ENCODE measurements at places on chromosomes 13 and 19. TPM values are rescaled to one million over a fixed set of nuclear protein-coding genes. Genes with fewer than 3 reads are reported as not detected.
A peak's percentile ranks its signal among the peaks of the same experiment; 100 is the strongest.

DNA sequence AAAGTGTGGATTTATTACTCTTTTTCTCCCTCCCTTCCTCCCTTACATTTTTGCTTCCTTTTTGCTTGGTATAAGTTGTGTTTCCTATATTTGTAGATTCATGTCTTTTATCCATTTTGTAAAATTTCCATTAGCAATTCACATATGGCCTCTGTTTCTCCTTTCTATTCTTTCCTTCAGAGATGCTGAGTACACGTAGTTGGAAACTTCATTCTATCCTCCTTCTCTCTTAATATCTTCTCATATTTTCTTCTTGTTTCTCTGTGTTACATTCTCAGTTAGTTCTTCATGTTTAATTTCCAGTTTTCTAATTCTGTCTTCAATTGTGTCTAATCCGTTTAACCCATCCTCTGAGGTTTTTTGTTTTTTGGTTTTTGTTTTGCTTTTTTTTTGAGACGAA is 188.9 kb downstream of the ZIC5 start:
- H3K4me1 ChIP-seq = no peaks in the 10 kb centered on the region
- no peak overlapping the region for H3K27ac ChIP-seq
- no peaks in the 10 kb centered on the region for H3K27me3 ChIP-seq

GRCh38 chr13:26095846-26096610 is 44.2 kb upstream of the SHISA2 start:
- no peak overlapping the region for H3K27ac ChIP-seq
- H3K4me1 ChIP-seq = no peaks in the 10 kb centered on the region
- H3K27me3 ChIP-seq = no peaks in the 10 kb centered on the region
- no peaks in the 10 kb centered on the region for H3K36me3 ChIP-seq
- no peak overlapping the region for H3K4me3 ChIP-seq
- no peak for DNase-seq

GRCh38 chr13:111344471-111345191 is 24.2 kb downstream of the TEX29 start:
- no peaks in the 10 kb centered on the region for H3K4me1 ChIP-seq
- no peak overlapping the region for H3K4me3 ChIP-seq
- H3K36me3 ChIP-seq = no peaks in the 10 kb centered on the region
- no peak overlapping the region for H3K27ac ChIP-seq

DNA sequence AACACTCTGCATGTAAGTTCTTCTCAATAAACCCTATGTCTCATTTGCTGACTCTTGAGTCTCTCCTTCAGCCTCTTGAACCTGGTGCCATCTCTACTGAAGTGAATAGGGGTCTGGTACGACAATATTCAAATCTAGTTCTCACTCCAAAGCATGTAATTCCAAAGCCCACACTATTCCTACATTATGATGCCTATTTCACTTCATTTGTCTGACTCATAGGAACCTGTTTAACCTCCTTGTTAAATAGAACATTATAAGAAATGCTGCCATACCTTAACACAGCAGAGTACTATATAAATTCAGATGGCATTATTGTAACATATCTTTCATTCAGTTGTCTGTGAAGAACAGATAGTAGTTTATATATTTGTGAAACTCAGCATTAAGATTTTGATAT is 67.1 kb downstream of the STARD13 start:
- H3K4me3 ChIP-seq = no peak overlapping the region
- H3K36me3 ChIP-seq = no peaks in the 10 kb centered on the region
- H3K4me1 ChIP-seq = no peaks in the 10 kb centered on the region
- no peak for DNase-seq
- no peak overlapping the region for H3K27ac ChIP-seq
- no peaks in the 10 kb centered on the region for H3K27me3 ChIP-seq

GRCh38 chr13:67133476-67133875 is 96.7 kb downstream of the PCDH9 start:
- H3K27ac ChIP-seq = no peak overlapping the region
- H3K36me3 ChIP-seq = no peaks in the 10 kb centered on the region
- H3K4me3 ChIP-seq = no peak overlapping the region
- no peak for DNase-seq

DNA sequence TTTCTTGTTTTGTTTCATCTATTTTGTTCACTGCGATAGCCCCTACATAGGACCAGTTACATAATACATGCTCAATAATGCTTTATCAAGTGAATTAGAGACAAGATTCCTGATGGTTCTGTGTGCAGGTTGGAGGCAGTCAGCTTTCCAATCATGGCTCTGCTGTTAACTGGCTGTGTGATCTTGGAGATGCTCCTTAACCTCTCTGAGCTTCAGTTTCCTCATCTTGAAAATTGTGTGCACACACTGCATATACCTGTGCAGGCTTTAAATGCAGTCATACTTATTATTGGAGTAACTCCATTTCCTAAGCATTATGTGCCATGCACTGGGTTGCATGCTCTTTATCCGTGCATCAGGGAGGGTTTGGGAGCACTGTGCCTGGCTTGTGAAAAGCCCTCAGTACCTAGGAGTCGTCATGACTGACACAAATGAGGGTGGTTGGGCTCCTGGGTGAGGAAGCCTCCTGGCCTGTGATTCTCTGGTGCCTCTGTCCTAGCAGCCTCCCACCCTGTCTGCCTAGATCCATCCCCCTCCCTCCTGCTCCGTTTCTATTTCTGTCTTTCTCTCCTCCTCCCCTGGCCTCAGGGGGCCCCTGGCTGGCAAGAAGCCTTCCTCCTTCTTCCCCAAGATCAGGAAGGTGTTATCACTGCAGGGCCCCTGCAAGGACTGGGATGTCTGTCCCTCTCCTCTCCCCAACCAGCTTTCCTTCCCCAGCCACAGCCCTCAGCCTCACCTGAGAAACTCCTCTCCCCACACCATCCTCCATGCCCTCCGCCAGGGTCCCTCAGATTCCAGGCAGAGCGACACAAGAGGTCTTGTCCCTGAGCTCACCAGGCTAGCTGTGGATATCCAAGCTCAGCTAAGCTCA is 8.7 kb downstream of the IFNL1 start:
- H3K27ac ChIP-seq = no peak overlapping the region
- H3K36me3 ChIP-seq = no peaks in the 10 kb centered on the region
- no peaks in the 10 kb centered on the region for H3K27me3 ChIP-seq
- no peaks in the 10 kb centered on the region for H3K4me1 ChIP-seq

GRCh38 chr13:53050151-53050550 is 21.5 kb downstream of the OLFM4 start:
- no peak overlapping the region for H3K4me3 ChIP-seq
- H3K4me1 ChIP-seq = no peaks in the 10 kb centered on the region
- H3K27ac ChIP-seq = no peak overlapping the region
- no peaks in the 10 kb centered on the region for H3K36me3 ChIP-seq
- H3K27me3 ChIP-seq = no peaks in the 10 kb centered on the region

- H3K4me1 ChIP-seq = peaks cover 42% of the 10 kb centered on the region
- H3K4me3 ChIP-seq = no peak overlapping the region
- no peak for DNase-seq
- peaks cover 69% of the 10 kb centered on the region for H3K36me3 ChIP-seq
These were observed 4.4 kb downstream of the CHMP2A start for GRCh38 chr19:58550362-58551122.

DNA sequence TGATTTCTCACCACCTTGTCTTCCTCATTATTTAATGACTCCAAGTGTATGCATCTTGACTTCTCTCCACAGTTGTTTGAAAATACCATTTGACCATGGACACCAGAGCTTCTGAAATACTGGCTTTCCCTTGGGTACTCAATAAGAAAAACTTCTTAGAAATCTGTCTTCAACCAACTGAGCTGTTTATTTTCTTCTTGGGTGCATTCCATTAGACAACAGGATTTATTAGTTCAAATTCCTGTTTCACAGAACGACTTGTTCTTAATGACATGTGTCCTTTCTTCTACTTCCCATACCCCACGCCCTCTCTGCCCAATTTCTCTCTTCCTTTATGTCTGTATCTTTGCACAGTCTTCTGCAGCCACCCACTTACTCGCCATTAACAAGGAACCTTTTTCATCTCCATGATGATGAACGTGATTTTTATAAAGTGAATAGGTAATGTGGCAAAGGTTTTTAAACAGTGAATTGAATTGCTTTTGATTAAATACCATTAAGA is 11.3 kb upstream of the ITM2B start:
- DNase-seq = no peak
- no peaks in the 10 kb centered on the region for H3K36me3 ChIP-seq
- peaks cover 62% of the 10 kb centered on the region for H3K4me1 ChIP-seq
- H3K4me3 ChIP-seq = peak overlapping the region; percentile 18
- peak overlapping the region; percentile 71 for H3K27ac ChIP-seq

GRCh38 chr19:46862974-46863632 is 2.3 kb downstream of the ARHGAP35 start:
- peaks cover 77% of the 10 kb centered on the region for H3K4me1 ChIP-seq
- H3K27me3 ChIP-seq = no peaks in the 10 kb centered on the region
- H3K4me3 ChIP-seq = peak overlapping the region; percentile 68
- DNase-seq = no peak
- H3K36me3 ChIP-seq = no peaks in the 10 kb centered on the region

GRCh38 chr19:5515737-5516136 is 52.0 kb downstream of the TINCR start:
- H3K36me3 ChIP-seq = no peaks in the 10 kb centered on the region
- no peak for DNase-seq
- H3K27ac ChIP-seq = no peak overlapping the region
- H3K27me3 ChIP-seq = no peaks in the 10 kb centered on the region
- H3K4me1 ChIP-seq = no peaks in the 10 kb centered on the region

GRCh38 chr19:15702534-15702930 is 25.3 kb upstream of the OR10H2 start:
- DNase-seq = no peak
- H3K36me3 ChIP-seq = no peaks in the 10 kb centered on the region
- no peaks in the 10 kb centered on the region for H3K4me1 ChIP-seq
- no peak overlapping the region for H3K27ac ChIP-seq

The MBNL2 gene
- polyA plus RNA-seq = 20.1 TPM

The CSNK1A1L gene
- polyA plus RNA-seq = not detected

The IGLON5 gene
- polyA plus RNA-seq = not detected
